ENCODE measurements at places on chromosomes 16 and 17.

GRCh38 chr17:74478420-74479100, 12.1 kb downstream of the CD300A start:
- no peak for DNase-seq

DNA sequence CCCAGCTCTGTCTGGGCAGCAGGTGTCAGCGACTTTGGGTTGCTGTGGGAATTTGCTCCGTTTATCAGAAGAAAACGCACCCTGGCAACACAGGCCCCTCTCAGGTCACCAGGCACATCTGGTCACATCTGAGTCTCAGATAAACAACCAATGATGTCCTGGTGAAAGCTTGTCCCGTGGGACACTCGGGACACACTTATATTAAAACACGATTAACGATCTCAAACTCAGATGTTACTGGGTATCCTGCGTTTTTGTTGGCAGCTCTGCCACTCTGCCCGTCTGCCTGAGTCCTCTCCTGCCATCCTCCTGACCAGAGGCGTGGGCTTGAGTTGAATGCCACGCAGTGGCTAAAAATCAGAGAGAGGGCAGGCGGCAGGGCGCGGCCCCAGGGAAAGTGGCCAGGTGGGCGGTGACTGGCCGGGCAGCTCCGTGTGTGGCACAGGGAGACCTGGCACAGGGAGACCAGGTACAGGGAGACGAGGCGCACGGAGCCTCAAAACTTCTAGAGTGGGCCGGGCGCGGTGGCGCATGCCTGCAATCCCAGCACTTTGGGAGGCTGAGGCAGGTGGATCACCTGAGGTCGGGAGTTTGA, 2.1 kb downstream of the SECTM1 start:
- DNase-seq: no peak

GRCh38 chr16:69935278-69935711, 15.8 kb upstream of the CLEC18A start:
- DNase-seq: no peak

DNA sequence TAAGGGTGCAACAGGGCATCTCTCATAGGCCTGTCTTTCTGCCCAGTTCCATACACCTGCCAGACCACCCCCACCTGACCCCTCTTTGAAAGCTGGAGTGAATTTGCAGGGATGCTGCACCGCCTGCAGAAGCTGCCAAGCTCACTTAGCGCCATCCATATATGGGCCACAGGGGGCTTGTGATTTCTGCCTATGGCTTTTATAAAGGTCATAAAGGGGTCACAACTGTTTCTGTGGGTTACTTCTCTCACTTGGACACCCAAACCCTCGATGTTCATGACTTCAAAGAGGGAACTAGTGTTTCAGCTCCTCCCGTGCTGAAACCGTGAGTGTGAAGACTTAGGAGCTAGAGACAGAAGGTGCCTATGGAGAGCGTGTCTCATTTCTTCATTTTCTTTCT, 23.9 kb upstream of the MEAK7 start:
- DNase-seq: no peak

DNA sequence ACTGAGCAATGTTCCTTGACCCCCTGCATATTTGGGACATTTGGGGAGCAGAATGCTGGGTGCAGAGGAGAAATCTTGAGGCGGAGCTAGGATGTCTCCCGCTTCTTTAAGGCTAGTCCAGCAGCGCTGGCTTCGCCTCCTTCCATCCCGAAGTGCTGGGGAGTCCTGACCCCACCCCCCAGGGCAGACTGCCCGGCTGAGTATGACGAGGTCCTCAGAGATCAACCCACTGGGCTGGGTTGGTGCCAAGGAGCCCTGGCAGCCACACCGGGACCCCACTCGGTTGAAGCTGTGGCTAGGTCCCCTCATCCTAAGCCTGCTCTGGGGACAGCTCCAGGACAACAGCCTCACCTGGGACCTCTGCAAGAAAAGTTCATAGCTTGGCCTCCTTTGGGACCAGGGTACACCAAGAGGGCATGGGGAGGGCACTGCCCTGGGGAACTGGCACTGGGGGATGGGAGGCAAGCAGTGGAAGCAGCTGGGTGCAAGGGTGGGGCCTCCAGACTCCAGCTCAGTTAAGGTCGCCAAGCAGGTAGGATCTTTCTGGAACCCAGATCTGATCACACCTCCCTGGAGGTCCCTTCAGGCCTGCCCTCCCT, 11.0 kb downstream of the RHBDF2 start:
- DNase-seq: no peak

- no peak for DNase-seq
Observed at GRCh38 chr16:49189286-49189685, 92.4 kb downstream of the CBLN1 start.
